NCI-H1105 treated with DMSO at 0.1 percent for 48 hours (cell line): ENCODE measurements at places on chromosomes 12 and 14.

GRCh38 chr12:125684968-125685790 lies 619.9 kb downstream of the AACS start:
- DNase-seq = no peak

DNA sequence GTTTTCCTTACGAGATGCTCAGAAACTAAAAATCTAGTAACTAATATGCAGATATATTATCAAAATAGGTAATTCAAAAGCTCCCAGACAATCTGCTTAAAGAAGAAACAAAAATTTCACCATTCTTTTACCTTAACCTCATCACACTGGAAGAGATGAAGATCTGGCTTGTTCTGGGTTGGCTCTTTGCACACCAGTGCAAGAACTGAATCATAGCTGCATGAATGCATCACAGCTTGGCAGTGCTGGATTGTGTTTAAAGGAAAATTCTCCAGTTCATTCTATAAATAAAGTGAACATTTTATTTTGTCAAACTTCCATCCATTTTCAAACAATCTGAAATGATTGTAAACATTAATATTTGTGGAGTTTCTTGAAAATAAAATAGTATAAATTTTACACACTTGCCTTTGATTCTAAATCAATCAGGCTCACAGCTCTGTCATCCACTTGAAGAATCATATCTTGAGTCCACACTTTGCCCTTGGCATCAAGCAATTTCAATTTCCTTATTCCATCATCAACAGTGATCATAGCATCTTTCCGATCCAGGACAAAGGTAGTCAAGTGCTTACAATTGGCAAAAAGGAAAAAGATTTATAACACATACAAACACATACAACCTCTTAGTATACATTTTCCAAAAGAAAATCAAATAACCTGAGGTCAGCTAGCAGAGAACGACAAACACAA lies 119.8 kb downstream of the EPS8 start:
- DNase-seq = no peak

DNA sequence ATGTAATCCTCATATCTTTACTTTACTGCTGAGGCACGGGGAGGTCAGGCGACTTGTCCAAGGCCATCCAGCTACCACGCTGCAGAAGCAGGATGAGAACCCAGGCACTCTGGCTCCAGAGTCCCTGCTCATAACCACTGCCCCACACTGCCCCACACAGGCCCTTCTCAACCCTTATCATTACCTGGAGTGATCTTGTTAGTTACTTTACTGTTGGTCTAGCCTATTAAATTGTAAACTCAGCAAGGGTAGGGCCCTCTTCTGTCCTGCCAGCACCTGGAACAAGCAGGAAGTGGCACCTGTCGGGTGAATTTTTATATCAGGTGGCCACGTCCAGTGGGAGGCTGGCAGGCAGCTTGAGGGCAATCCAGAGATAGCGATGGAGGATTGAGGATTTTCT lies 12.2 kb downstream of the FAIM2 start:
- DNase-seq = no peak

DNA sequence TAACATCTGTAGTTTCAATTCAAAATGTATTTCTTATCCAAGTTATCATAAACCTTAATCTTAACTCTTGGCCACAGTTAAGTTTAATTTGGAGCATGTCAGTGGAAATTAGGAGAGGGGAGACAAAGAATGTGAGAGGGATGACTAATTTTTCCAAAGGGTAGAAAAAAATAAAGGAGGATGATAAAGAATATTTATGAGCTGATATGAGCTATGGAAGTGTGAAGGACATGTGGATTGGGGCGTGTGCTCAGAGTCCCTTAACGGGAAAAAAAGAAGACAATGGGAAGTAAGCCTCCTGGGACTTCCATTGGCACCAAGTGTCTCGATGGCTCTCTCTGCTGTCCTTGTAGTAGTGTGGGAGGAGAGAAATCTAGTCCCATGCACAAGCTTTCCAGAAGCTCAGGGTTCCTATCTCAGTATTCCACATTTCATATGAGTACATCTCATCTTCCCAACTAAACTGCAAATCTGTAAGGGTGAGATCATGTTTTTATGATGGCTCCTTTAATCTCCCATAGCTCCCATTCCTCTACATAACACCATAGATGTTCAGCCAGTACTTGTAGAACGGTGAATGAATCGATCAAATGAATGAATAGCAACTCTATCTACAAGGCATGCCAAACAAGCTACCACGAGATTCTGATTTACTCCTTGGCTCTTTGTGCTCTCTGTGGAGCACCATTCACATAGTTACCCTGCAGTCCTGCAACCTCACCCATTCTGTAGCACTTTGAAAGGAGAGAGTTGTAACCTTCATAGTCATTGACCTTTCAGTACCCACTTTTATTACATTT lies 27.4 kb downstream of the BCL2L14 start:
- DNase-seq = no peak

DNA sequence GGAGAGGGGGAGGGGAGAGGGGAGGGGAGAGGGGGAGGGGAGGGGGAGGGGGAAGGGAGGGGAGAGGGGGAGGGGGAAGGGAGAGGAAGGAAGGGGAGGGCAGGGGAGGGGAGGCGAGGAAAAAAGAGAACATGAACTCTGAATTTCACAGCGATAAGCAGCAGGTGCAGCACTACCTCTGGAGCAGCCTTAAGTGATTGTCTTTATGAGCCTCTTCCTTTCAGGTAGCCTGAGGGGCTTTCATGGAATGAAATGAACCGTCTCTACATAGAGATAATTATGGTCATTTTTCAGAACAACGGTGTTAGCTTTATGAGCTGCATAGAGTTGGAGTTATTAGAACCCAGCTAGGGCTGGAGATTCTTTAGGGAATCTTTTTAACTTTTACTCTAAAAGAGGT lies 18.1 kb upstream of the PTCSC3 start:
- DNase-seq = peak; percentile 89

GRCh38 chr14:100914597-100915021 lies 11.1 kb upstream of the RTL1 start:
- DNase-seq = no peak

- DNase-seq = no peak
Observed at GRCh38 chr14:85752175-85752574, 222.2 kb downstream of the FLRT2 start.

DNA sequence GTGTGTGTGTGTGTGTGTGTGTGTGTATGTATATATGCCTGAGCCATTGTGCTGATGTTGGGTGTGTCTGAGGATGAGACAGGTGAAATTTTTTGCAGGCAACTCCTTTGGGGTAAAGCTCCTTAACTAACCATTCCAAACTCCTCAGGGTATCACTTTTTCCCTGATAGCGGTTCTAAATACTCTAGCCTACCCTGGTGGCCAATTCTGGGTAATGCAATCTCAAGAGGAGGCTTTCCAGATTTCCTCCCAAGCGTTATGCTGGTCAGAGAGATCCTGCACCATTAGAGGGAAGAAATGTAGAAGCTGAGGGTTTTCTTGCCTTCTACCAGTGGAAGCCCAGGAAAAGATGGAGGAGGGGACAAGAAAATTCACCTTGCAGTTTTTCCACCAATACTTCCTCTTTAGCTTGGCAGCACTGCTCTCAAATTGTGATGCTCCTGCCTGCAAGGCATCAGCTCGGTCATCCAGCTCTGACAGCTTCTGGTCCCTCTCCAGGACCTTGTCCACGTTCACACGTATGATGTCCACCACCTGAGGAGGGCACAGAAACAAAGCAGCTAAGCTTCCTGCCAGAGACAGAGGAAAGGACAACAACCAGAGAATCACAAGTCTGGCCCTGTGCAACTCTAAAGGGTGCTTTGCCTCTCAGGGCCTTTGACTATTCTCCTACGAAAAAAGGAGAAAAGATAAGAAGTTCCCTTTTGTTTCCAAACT lies 4.9 kb downstream of the VAMP1 start:
- peak; percentile 69 for DNase-seq

DNA sequence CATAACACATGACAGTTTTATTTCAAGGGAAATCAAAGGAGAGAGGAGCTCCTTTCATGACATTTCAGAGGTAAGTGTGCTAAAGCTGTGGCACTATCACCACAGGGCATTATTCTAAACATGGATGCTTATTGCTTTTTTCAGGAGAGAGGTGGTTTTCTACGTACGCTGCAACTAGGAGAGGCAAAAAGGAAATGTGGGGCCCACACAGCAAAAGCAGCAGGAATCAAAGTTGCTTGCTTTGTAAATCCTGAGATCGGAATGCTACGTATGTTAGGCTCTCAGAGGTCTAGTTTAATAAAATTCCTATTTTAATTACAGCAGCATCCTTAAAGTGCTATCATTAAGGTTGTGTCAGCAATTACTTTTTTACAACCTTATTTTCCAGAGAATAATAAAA lies 55.0 kb upstream of the GRIP1 start:
- DNase-seq = no peak

GRCh38 chr12:4809013-4809448 lies 88.8 kb downstream of the GALNT8 start:
- DNase-seq = peak; percentile 88

GRCh38 chr12:99138393-99138792 lies 493.3 kb downstream of the APAF1 start:
- DNase-seq = no peak

DNA sequence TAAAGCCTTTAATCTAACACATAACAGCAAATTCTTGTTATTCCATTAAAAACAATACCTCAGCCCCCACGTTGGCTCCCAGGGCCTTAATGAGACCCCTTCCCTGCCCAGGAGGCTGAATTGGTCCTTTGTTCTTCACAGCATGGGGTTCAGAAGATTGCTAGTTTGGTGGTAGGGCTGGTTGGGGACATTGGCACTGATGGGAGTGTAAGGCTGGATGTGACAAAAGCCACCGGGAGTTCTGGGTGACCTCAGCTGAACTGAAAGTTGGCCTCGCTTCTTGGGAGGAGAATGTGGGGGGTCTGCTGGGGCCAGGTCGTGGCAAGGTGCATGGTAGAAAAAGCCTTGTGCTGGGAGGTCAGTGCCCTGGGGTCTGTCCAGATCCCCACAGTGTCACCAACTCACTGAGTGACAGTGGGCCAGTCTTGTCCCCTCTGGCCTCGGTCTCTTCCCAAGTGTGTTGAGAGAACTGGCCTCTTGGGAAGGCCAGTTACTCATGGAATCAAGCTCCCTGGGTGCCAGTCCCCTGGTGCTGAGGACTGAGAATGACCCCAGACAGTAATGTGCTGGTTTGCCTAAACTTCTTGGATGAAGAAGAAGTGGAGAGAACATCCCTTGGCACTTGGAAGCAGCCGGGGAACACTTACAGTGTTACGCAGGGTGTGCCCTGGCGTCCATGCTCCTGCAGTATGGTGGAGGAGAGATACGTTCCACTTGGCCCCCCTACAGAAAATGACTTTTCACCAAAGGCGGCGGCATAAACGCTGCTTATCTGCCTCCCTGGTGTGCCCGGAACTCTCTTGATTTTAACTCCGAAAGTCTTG lies 283.7 kb upstream of the RTL1 start:
- DNase-seq = no peak

- no peak for DNase-seq
Observed at GRCh38 chr12:97425802-97426491, 36.7 kb upstream of the RMST start.

- no peak for DNase-seq
Observed at GRCh38 chr14:94621358-94622134, 9.4 kb downstream of the SERPINA3 start.

- DNase-seq = peak; percentile 42
Observed at GRCh38 chr12:115574826-115575225, 702.7 kb downstream of the MED13L start.

DNA sequence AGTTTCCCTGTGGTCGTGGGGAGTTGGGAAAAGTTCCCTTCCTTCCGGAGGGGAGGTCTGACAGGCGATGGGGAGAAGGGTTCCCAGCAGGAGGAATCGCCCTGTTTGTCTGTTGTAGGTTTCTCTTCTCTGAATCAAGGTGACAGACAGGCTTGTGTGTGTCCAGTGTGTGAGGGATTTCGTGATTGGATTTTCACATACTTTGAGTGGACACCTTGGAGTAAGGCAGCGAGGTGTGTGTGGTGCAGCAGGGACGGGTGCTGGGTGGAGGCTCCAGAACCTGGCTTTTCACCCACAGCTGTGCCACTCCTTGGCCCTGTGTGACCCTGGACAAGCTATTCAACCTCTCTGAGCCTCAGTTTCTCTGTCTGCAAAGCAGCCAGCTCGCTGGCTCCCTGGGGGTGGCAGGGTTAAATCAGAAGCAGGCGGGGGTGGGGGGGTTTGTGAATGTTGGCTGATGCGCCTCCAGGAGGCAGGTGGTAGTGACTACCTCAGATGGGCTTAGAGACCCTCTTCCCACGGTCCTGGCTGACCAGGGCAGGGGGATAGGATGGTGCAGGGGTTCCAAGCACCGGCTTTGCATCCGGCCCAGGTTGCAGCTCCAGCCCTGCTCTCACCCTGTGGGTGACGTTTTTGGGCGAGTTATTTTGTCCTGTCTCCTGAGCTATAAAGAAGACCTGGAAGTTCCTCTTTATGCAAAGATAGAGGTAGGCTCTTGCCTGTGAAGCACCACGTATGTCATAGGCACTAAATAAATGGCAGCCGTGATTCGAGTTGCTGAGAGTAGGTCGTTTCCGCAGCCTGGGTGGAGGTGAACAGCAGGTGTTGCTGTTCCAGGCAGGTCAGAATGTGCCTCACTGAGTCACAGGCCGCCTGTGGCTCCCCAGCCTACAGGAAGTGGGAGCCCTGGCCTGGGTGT lies 679 bp downstream of the BDKRB2 start:
- DNase-seq = no peak

- DNase-seq = no peak
Observed at GRCh38 chr14:28323366-28323765, 443.2 kb upstream of the FOXG1 start.

DNA sequence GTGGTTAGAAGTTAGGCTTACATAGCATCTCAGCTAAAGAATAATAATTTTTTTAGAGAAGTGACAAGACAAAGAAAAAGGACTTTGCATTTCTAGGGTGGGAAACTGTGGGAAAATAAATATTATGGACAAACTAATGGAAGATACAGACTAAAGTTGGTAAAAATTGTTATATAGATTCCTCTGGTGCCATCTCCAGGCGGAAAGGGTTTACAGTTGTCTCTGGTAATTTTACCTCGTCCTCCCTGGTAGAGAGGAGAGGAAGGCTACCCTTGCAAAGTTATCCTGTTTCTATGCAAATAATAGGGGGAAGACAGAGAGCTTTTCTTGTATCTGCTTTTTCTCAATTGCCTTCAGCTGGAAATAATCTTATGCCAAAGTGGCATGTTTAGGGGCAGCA lies 5.2 kb downstream of the OR11G2 start:
- DNase-seq = peak; percentile 23

- DNase-seq = no peak
Observed at GRCh38 chr14:105212541-105213300, 31.6 kb upstream of the NUDT14 start.

- no peak for DNase-seq
Observed at GRCh38 chr12:56714431-56714929, 10.6 kb downstream of the NACA start.

DNA sequence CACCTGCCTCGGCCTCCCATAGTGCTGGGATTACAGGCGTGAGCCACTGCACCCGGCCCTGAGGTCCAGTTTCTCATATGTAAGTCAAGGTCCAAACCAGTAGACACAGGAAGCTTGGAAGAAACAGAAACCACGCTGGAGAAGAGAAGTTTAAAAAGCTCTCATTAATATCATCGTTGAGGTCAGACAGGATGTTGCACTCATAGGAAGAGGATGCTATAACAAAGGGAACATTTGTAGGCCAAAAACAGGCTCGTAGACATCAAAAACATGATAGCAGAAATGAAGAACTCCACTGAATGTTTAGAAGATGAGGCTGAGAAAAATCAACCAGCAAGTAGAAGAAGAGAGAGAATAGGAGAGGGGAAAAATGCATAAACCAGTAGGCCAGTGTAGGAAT lies 46.8 kb downstream of the ACACB start:
- DNase-seq = no peak
